ENCODE measurements at places on chromosomes 12 and 14.

DNA sequence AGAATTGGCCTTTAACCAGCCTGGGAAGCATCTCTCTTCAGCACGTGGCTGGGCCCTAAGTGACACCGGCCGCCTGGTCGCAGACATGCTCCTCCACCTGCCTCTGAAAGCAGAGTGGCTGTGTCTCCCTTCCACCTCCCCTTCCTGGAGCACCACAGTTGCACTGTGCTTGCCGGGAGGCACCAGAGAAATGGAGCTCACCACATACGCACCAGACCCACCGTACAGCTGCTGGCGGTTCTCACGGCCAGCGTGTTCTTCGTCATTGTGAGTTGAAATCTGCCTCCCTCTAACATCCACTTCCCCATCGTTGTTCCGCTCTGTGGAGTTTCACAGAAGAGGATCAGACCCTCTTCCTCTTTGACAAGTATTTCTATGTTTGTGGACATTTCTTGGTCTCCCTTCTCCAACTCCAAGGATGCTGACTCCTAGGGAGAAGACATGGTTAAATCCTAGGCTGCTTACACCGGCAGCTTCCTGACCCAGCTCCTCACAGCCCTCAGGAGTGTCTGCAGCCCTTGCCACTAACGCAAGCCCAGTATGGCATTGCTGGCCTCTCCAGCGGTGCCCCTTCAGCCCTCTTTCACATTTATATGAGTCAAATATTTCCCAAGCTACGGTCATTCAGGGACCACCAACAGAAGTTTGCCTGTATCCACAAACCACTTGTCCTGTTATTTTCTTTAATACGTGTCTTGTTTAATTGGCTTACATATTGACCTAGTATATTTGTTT is 11.5 kb upstream of the KRT5 start:
- no peak for DNase-seq

- DNase-seq: no peak
These were observed 10.8 kb downstream of the MGP start for GRCh38 chr12:14874882-14875281.

DNA sequence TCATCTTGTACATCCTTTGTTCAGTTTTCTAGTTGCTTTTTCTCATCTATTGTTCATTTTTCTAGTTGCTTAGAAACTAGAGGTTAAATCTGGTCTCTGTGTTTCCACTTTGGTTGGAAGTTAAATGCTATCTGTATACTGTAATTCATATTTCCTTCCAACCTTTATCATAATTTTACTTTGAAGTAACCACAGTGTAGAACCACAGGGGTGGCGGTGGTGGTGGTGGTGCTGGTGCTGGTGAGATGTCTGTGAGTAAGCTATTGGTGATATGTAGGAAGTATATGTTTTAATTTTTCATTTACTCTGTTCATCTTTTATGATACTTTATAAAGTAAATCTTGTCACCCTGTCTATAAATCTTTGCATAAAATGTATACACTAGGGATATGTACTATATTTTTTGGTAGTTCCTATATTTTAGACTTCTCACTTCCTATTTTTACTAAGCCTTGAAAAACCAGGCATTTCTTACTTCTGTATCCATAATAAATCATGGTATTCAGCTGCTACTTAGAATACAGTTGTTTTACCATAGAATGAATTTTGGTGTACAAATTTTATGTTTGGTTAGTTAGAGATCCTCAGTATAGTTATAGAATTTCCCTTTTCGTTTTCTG is 31.9 kb downstream of the CCDC91 start:
- no peak for DNase-seq

- no peak for DNase-seq
These were observed 25.4 kb downstream of the AP5M1 start for GRCh38 chr14:57293866-57294837.

DNA sequence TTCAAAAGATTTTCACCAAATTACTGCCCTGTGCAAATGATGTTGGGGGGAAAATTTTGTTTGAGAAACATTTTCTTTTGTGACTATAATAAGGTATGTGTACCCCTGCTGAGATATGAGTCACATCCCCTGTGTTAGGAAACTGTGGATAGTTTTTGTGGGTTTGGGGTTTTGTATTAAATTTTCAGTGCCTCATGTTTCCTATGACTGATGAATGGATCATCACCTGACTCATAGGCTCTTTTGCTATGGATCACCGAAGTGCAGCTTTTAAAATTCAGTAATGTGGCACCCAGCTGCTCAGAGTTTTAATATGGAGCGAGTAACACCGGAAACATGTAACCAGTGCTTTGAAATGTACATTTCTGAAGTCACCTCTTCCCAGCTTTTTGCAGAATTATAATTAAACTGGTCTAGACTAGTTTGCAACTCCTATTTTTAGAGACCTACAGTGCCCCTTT is 167.4 kb upstream of the HMGA2 start:
- DNase-seq: no peak

DNA sequence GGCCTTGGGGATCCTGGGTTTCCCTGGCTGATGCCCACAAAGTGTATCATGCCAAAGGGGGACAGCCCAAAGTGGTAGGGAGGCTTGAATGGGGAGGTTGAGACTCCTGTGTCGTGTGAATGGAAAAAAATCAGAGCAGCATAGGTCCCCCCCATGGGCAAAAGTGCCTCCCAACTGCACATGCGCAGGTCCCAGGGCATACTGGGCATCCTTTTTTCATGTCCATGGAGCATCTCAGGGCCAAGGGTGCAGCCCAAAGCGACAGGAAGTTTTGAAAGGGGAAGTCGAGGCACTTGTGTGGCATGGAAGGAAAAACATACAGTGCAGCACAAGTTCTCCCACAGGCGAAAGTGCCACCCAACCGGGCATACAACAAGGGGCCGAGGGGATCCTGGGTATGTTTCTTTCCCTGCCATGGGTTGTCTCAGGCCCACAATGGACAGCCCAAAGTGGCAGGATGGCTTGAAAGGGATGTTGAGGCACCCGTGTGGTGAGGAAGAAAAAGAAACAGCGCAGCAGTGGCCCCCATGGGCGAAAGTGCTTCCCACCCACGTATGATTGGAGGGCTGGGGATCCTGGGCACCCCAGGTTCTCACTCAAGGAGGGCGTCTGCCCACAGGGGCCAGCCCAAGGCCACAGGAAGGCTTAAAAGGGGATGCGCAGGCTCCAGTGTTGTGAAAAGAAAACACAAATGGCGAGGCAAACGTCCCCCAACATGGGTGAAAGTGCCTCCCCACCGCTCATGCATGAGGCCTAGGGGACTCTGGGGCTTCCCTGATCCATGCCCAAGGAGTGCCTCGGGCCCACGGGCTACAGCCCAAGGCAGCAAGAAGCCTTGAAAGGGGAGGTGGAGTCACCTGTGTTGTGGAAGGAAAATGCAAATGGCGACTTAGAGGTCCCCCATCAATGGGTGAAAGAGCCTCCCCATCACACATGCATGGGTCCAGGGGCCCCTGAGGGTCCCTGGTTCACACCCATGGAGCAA is 573.7 kb downstream of the ALG10 start:
- DNase-seq: no peak

- no peak for DNase-seq
These were observed 38.0 kb upstream of the RIN3 start for GRCh38 chr14:92475451-92476187.

DNA sequence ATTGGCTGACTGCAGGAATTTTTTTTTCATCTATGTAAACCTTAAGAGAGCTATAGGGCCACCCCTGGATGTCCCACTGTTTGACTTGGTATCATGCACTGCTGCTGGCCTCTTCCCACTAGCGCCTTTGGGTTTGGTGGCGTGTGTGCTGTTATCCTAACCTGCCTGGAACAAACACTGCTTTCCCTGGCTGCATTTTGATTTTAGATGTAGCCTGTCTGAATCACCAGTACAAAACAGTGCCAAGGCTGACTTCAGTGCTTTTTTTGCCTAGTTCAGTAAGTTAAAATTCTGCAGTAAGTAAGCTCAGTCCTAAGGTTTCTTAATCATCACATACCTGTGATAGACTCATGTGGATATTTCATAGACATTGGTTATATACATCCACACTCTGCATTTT is 99.2 kb downstream of the EML1 start:
- DNase-seq: no peak

- no peak for DNase-seq
These were observed 69.0 kb upstream of the DUSP6 start for GRCh38 chr12:89421092-89421835.

DNA sequence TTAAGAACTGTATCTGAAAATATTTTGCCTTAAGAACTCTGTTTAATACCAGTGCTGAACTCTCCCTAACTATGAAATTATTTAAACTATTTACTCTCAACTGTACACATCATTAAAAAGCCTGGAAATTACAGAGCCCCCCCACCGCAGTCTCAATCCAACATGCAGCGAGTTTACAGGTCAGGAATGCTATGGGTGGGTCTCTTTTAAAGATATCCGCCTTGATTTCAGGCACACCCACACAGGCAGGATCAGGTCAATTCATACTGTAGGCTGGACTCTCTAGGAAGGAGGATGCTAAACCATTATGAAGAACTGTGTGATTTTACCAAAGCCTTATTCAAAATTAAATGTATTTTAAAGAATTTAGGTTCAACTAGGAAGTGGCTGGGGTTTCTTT is 16.5 kb downstream of the SPTLC2 start:
- DNase-seq: no peak

- no peak for DNase-seq
These were observed 288.4 kb downstream of the FBXL14 start for GRCh38 chr12:1305791-1306500.

GRCh38 chr12:52350021-52350620 is 17.2 kb downstream of the KRT85 start:
- DNase-seq: no peak

DNA sequence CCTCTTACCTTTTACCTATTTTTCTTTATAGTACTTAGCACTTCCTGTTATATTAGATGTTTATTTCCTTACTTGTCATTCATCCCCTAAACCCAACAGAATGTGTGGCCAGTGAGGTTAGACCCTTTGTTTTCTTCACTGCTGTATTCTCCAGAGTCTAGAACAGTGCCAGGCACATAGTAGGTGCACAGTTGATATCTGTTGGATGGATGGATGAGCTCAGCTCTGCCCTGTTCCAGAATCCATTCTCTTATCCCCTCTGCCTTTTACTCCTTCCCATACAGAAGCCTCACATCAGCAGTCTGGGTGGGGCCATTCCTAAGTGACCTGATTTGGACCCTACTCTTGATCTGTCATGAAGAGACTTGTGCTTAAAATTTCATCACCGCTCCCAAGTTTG is 94.5 kb upstream of the DACT1 start:
- DNase-seq: no peak

- no peak for DNase-seq
These were observed 16.3 kb upstream of the GALNT9 start for GRCh38 chr12:132345561-132346200.

DNA sequence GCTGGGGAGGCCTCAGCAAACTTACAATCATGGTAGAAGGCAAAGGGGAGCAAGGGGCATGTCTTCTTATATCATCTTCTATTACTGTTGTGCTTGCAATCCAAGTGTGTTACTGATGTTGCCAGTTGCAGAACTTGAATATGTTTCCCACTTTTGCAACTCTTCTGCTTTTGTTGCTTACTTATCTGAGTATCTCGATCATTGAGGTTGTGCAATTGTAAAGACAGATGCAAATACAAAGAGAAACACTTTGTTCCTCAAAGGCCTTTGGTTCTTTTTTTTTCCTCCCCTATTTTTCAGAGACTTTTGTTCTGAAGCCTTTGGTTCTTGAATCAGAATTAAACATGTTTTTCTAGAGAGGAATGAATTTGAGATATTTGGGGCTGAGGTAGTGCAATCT is 3.7 kb upstream of the COX8C start:
- no peak for DNase-seq

DNA sequence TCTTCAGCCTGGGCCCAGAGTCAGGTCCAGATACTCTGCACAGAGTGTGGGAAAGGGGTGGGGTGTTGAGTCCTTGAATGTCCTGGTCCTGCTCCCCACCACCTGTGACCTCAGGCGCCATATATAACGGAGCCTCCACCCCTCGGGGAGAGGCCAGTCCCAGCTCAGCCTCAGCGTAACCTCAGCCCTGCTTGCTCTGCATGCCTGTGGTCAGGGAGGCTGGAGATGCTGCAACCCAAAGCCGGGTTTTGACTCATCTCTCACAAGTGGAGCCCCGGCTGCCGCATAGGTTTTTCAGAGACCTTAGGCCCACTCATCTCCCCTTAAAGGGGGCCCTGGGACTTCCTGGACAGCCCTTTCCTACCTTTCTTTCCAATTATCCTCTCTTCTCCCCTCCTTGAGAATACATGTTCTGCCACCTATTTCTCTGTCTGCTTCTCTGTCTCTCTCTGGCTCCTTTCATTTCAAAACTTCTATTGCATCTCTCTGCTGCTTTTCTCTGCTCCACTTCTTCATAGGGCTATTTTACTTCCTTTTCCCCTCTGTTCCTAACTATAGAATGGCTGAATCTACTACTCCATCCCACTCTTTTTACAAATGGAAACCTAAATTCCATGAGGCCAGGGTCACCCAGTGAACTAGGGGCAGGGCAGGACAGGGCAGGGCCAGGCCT is 1.2 kb downstream of the ITGB7 start:
- no peak for DNase-seq

DNA sequence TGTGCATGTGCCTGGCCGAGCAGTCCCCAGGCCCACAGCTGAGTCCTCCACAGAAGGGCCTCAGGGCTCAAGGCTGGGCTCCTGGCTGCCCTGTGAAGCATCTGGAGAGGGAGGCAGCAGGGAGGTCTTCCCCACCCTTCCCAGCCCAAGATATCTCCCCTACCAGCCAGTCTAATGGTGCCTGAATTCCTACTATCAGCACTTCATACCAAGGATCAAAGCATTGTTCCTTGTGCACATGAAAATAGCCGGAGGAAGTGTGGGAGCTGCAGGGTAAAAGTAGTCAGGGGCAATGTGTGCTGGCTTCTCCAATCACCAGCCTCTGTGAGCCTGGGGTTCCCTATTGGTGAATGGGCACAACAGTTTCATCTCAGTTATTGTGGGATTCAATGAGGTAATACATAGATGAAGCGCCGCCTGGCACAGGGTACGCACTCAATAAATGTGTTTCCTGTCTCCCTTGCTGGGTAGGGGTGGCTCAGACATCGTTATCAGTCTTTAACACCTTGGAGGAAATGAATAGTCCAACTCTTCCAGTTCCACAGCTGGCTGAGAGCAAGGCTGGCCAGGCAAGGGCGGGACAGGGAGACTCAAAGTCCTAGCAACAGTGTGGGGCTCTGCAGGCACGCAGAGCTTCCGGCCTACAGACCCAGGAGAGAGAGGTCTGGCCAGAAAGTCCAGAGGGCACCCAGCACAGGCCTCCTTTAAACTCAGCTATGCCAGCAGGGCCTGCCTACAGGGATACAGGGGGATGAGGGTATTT is 39.1 kb upstream of the PNMA1 start:
- no peak for DNase-seq

DNA sequence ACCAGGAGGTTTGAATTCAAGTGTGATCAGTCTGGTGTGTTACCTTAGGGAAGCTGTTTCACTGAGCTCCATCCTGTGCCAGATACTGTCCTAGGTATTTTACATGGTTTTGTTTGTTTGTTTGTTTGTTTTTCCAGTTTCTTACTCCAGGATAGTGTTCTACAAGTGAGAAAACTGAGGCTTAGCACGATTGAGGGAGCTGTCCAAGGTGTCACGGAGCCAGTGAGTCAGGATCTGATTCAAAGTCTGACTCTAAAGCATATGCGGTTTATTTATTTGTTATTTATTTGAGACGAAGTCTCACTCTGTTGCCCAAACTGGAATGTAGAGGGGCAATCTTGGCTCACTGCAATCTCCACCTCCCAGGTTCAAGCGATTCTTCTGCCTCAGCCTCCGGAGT is 79.7 kb upstream of the GNG2 start:
- DNase-seq: no peak

- no peak for DNase-seq
These were observed 168.0 kb downstream of the NTS start for GRCh38 chr12:86042062-86042461.

GRCh38 chr14:90630171-90630806 is 185.9 kb downstream of the TTC7B start:
- DNase-seq: no peak

All from hippocampal formation (tissue), 2 donors.